HAP-1 (cell line): ENCODE measurements at places on chromosomes 2 and 18.

DNA sequence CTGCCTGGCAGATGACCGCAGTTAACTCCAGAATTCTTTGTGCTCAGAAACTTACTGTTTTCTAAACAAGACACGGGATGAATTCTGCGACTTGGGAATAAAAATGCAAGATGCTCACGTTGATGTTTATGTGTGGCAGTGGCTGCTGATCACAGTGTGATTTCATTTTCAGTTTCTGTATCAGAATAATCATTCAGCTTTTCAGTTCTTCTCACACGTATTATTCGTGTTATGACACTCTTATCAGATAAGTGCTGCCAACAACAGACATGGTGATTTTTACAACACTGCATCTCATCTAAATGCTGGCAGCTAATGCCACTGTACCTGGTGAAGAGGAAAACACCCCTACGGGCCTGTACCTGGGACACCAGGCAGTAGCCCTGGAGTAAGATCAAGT lies 272.9 kb upstream of the REV1 start:
- DNase-seq = no peak

DNA sequence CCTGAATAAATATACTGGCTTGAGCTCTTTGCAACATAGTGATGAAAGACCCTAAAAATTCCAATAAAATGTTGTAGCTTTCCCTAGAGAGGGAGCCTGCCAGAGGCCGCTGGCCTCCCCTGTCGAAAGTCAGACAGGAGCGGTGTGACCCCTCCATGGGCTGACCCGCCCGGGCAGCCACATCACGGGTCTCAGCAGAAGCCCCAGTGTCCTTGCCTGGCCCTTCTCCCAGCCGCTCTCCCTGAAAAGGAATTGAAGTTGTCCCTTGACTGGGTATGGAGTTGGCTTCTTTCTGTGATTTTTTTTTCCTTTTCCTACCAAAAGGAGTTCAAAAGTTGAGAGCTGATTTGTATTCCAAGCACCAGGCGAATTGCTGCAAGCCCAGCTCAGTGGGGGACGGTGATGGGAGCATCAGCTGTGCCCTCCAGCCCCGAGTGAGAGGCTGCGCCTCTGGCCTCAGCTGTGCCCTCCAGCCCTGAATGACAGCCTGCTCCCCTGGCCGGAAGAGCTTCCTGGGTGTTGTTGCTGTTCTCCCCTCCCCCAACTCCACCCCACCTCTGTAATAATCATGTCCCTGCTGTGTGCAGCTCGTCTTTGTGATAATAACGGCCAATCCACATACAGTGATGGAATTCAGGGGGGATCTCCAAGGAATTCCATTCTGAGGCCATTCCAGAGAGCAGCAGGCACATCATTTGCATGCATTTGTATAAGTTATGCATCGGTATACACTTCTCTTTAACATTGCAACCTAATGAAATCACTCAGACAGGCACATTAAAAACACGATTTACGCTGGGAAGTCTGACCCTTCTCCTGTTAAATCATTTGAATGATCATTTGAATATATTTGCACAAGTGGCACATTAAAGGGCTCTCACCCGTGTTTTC lies 501.0 kb downstream of the EIPR1 start:
- DNase-seq = no peak

DNA sequence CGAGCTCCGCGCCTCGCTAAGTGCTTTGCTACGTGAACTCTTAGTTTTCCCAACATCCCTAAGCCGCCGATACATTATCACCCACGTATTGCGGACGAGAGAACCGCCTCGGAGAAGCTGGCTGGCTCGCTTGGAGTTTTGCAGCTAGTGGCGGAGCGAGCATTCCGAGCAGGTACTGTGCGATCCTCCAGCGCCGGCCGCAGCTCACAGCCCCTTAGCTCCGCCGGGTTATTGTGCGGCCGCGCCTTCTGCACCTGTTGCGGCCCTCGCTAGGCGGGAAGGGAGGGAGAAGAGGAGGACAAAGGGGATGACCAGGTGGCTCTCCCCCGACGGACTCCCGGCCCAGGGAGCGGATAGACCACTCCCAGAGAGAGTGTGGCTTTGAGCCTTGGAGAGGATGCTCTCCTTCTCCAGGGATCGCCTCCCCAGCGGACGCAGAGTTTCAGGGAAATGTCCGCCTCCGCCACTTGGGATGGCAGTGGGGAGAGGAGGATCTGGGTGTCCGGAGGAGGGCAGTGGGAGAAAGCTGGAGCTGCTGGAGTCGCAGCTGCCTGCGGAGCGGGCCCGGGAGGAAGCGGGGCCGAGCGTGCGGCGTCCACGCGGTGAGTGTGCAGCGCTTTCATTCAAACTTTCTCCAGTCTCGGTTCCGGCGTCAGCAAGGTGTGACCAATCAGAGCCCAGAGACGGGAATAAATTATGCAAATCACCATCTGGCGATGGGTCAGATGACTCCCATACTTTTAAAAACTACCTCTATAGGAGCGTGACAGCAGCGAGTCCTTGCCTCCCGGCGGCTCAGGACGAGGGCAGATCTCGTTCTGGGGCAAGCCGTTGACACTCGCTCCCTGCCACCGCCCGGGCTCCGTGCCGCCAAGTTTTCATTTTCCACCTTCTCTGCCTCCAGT lies at the start of gene LIPG:
Gene LIPG, plus strand, starts transcription at position 769 of the 905 bp plus-strand sequence. CDS start 252 bp downstream, outside the sequence.
- peak; percentile 96 for DNase-seq

DNA sequence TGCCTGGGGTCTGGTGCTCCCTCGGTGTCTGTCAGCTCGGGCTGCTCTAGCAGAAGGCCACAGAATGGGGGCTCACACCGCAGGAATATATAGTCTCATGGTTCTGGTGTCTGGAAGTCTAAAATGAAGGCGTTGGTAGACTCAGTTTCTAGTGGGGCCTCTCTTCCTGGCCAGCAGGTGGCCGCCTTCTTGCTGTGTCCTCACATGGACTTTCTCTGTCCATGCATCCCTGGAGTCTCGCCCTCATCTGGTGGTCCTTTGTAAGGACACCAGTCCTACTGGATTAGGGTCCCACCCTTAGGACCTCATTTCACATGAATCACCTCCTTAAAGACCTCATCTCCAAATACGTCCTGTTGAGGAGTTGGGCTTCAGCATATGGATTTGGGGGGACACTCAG lies 65.7 kb downstream of the RRM2 start:
- peak; percentile 31 for DNase-seq

- no peak for DNase-seq
Measured at GRCh38 chr18:30280186-30280585, 762.4 kb downstream of the DSC3 start.
